Activated CD4-positive, alpha-beta memory T cell treated with anti-CD3 and anti-CD28 coated beads, Interleukin-2, amount 10 ng/mL, durations not matched to agents 7 days and 5 days (primary cell): ENCODE measurements at places on chromosomes 3 and 15. TPM values are rescaled to one million over a fixed set of nuclear protein-coding genes. Genes with fewer than 3 reads are reported as not detected.

- peaks cover 17% of the 10 kb centered on the region for H3K4me1 ChIP-seq
- peak; percentile 30 for DNase-seq
- H3K27me3 ChIP-seq, result peaks cover 16% of the 10 kb centered on the region
These were observed 33.8 kb upstream of the GYG1 start for GRCh38 chr3:148957586-148957985.

DNA sequence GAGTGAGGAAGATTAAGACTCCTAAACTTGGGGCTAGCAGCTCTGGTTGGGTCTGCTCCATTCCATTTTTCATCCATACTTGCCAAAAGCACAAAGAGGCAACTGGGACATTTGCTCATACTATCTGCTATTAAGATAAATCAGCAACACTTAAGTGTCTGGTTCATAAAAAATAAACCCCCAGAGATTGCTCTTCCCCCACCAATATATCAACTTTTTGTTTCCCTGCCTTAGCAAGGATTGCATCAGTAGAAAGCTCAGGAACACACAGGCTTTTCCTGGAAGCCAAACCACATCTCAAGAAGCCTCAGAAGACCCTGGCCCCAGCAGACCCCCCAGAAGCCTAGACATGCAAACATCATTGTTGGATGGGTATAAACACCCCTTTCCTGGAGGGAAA, 232.4 kb upstream of the WNT5A start:
- H3K27ac ChIP-seq, result no peak overlapping the region
- H3K27me3 ChIP-seq, result no peaks in the 10 kb centered on the region
- no peak for DNase-seq
- no peaks in the 10 kb centered on the region for H3K36me3 ChIP-seq
- no peaks in the 10 kb centered on the region for H3K4me1 ChIP-seq

CPNE9 gene
- 0.33 TPM for total RNA-seq

GRCh38 chr3:50502225-50502583, 1.2 kb downstream of the CACNA2D2 start:
- no peaks in the 10 kb centered on the region for H3K36me3 ChIP-seq
- H3K27me3 ChIP-seq, result peaks cover 46% of the 10 kb centered on the region
- H3K4me3 ChIP-seq, result no peak overlapping the region
- DNase-seq, result no peak
- peaks cover 3% of the 10 kb centered on the region for H3K4me1 ChIP-seq
- H3K27ac ChIP-seq, result no peak overlapping the region

CCR8 gene
- 7.9 TPM for total RNA-seq

NME9 gene
- total RNA-seq, result 0.20 TPM

LRRN1 gene
- total RNA-seq, result 0.35 TPM

GRCh38 chr3:30355622-30356021, 250.8 kb upstream of the TGFBR2 start:
- no peak for DNase-seq
- no peak overlapping the region for H3K4me3 ChIP-seq
- H3K27ac ChIP-seq, result no peak overlapping the region
- peaks cover 16% of the 10 kb centered on the region for H3K36me3 ChIP-seq
- H3K4me1 ChIP-seq, result peaks cover 51% of the 10 kb centered on the region

- H3K27ac ChIP-seq, result peak overlapping the region; percentile 8
- H3K4me1 ChIP-seq, result peaks cover 35% of the 10 kb centered on the region
- H3K36me3 ChIP-seq, result peaks cover 46% of the 10 kb centered on the region
- no peak overlapping the region for H3K4me3 ChIP-seq
- no peaks in the 10 kb centered on the region for H3K27me3 ChIP-seq
These were observed 21.4 kb downstream of the CBLB start for GRCh38 chr3:105847452-105847851.

- H3K27ac ChIP-seq, result no peak overlapping the region
- peaks cover 7% of the 10 kb centered on the region for H3K27me3 ChIP-seq
- peaks cover 9% of the 10 kb centered on the region for H3K36me3 ChIP-seq
- no peak for DNase-seq
- H3K4me3 ChIP-seq, result no peak overlapping the region
- peaks cover 4% of the 10 kb centered on the region for H3K4me1 ChIP-seq
These were observed 25.6 kb upstream of the LDHAL6B start for GRCh38 chr15:59180945-59181600.

GRCh38 chr3:99084826-99085225, 183.3 kb upstream of the DCBLD2 start:
- no peaks in the 10 kb centered on the region for H3K36me3 ChIP-seq
- no peaks in the 10 kb centered on the region for H3K4me1 ChIP-seq
- no peak overlapping the region for H3K27ac ChIP-seq
- H3K4me3 ChIP-seq, result no peak overlapping the region

- no peak overlapping the region for H3K27ac ChIP-seq
- no peaks in the 10 kb centered on the region for H3K4me1 ChIP-seq
- no peak overlapping the region for H3K4me3 ChIP-seq
- H3K27me3 ChIP-seq, result peaks cover 19% of the 10 kb centered on the region
- no peak for DNase-seq
These were observed 198.7 kb downstream of the RORA start for GRCh38 chr15:61030451-61030850.

ZNF502 gene
- total RNA-seq, result 0.95 TPM

DNA sequence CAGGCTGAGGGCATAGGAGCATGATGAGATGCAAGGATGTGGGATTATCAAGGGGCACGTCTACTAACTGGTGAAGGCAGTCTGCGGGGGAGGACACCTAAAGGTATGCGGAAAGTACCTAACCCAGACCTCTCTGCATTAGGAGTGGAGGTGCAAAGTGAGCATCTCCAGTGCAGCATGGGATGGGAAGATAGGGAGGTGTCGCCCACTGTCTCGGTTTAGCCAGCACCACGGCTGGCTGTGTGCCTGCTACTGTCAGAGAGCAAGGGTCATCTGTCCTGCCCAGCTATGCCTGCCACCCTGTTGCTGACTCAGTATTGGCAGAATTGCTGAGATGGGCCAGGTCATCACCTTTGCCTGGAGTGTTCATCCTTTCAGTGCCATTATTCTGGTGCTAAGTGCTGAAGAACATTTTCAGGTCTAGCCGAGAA, 40.1 kb downstream of the OXNAD1 start:
- H3K4me3 ChIP-seq, result no peak overlapping the region
- peak overlapping the region; percentile 58 for H3K27ac ChIP-seq

LRRC2 gene
- total RNA-seq, result 0.43 TPM

DNA sequence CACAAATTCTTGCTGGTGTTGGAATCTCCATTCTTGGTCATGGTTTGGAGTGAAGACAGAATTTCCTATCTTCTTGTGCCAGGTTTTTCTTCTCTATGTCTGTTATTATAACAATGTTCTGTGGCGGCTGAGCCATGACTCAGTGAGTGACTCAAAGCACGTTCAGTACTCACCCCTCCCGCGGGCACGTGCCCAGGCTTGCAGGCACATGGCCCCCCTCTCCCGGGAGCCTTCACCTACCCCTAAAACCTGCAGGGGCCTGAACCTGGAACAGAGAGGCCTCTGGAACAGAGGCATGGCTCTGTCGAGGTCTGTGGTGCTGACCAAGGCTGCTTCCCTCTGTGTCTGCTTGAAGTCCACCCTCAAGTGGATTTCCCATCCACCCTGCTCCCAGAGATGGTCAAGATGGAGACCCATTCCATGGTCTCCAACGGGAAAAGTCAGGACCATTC, 27.6 kb downstream of the PLXNB1 start:
- no peak for DNase-seq
- H3K4me3 ChIP-seq, result no peak overlapping the region
- H3K4me1 ChIP-seq, result peaks cover 2% of the 10 kb centered on the region
- no peaks in the 10 kb centered on the region for H3K36me3 ChIP-seq
- H3K27ac ChIP-seq, result no peak overlapping the region

BNC1 gene
- total RNA-seq, result not detected

- no peak for DNase-seq
- H3K4me3 ChIP-seq, result no peak overlapping the region
- peaks cover 22% of the 10 kb centered on the region for H3K27me3 ChIP-seq
- no peaks in the 10 kb centered on the region for H3K36me3 ChIP-seq
- no peak overlapping the region for H3K27ac ChIP-seq
- peaks cover 13% of the 10 kb centered on the region for H3K4me1 ChIP-seq
These were observed 204.8 kb upstream of the ZPLD1 start for GRCh38 chr3:102230057-102230456.

GRCh38 chr15:60744826-60745460, 266.0 kb upstream of the ICE2 start:
- no peak for DNase-seq
- H3K27me3 ChIP-seq, result peaks cover 2% of the 10 kb centered on the region
- H3K4me3 ChIP-seq, result no peak overlapping the region
- H3K36me3 ChIP-seq, result no peaks in the 10 kb centered on the region
- peaks cover 8% of the 10 kb centered on the region for H3K4me1 ChIP-seq
- H3K27ac ChIP-seq, result no peak overlapping the region

RAB6B gene
- total RNA-seq, result 4.5 TPM

GRCh38 chr3:56987238-56987895, 73.1 kb upstream of the SPATA12 start:
- H3K4me1 ChIP-seq, result peaks cover 14% of the 10 kb centered on the region
- H3K4me3 ChIP-seq, result no peak overlapping the region
- H3K27me3 ChIP-seq, result peaks cover 16% of the 10 kb centered on the region
- DNase-seq, result no peak
- H3K36me3 ChIP-seq, result no peaks in the 10 kb centered on the region
- no peak overlapping the region for H3K27ac ChIP-seq

ZNF80 gene
- total RNA-seq, result 0.35 TPM

DNA sequence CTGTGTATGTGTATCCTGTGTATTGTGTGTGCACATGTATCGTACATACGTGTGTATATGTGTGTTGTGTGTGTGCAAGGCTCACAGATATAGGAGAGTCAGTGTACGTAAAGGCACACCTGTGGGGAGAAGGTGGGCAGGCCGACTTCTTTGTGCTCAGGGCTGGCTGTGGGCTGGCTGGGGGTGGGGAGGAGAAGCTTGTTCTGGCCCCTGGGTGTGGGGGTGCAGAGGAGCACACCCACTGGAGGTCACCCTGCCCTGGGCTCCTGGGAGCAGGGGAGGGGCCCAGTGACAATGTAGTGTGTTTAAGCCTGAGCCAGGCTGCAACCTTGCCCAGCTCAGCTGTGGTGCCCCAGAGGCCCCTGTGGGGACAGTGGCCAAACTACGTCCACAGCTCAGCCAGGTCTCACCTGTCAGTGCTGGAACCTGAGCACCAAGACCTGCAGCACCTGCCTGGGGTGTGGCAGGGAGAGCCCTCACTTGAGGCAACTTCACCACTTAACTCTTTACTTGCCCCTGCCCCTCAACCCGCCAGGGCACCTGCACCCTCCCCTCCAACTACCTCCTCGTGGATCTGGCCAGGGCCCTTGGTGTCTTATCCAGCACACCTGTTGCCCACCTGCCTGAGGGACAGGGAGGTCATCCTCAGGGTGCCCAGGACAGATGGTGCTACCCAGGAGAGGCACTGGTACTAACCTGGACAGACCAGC, 2.6 kb upstream of the HHATL start:
- peak; percentile 13 for DNase-seq
- H3K27me3 ChIP-seq, result no peaks in the 10 kb centered on the region
- peaks cover 7% of the 10 kb centered on the region for H3K4me1 ChIP-seq
- H3K27ac ChIP-seq, result no peak overlapping the region
- no peaks in the 10 kb centered on the region for H3K36me3 ChIP-seq

DNA sequence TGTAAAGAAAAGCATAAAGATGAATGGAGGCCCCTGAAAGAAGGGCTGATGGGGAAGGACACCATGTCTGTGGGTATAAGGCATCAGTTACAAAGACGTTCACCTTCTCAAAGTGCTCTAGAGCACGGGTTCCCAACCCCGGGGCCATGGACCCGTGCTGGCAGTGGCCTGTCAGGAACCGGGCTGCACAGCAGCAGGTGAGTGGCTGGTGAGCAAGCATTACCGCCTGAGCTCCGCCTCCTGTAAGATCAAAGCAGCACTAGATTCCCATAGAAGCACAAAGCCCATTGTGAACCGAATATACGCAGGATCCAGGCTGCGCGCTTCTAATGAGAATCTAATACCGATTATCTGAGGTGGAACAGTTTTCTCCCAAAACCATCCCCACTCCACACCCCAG, 25.7 kb downstream of the MYO1E start:
- DNase-seq, result no peak
- H3K27me3 ChIP-seq, result peaks cover 36% of the 10 kb centered on the region
- no peak overlapping the region for H3K4me3 ChIP-seq

NDN gene
- total RNA-seq, result 1.7 TPM

EPHA3 gene
- total RNA-seq, result 0.05 TPM

DNA sequence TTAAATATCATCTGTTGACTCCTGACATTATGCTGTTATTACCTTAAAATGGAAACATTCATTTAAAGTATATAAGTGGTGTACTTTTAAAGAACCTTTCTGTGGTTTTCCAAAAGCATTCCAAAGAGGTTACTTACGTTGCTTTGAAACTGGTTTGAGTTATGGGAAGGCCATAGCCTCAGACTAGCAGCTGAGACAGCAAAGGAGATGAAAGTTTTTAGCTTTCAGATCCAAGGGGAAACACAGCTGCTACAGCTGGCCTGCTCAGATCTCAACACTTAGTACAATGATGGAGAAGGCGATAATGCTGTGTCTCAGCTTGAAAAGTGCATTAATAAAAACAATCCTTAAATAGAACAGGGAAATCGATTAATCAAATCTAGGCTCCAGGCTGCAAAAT, 921.1 kb downstream of the ROBO1 start:
- H3K27me3 ChIP-seq, result no peaks in the 10 kb centered on the region
- no peak overlapping the region for H3K4me3 ChIP-seq
- no peaks in the 10 kb centered on the region for H3K36me3 ChIP-seq
- no peak for DNase-seq
- no peaks in the 10 kb centered on the region for H3K4me1 ChIP-seq

- no peak for DNase-seq
- H3K4me3 ChIP-seq, result no peak within 1 kb of the TSS
- H3K4me1 ChIP-seq, result no peaks in the 10 kb centered on the region
- H3K36me3 ChIP-seq, result no peaks in the 10 kb centered on the region
- no peaks in the 10 kb centered on the region for H3K27me3 ChIP-seq
These were observed at the start of gene SPATA16 for GRCh38 chr3:173140986-173141385. SPATA16 (minus strand) TSS chr3:173141235; CDS start chr3:173117731, 23,504 bp downstream.

DNA sequence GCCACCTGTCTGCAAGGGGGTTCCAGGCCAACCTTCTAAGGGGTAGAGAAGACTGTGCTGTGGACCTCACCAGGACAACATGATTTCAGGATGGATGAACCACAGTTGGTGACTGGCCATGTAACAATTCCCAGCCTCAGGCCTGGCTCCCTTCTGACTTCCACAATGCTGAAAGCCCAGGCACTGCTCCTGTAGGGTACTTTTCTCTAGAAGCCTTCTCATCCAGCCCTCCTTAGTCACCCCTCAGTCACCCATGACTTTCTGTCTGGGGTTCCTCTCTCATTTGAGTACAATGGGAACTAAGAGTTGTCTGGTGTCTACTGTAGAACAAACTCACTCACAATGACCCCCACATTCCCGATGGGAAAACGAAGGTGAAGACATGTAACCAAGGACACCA, 8.6 kb downstream of the ALS2CL start:
- no peak overlapping the region for H3K27ac ChIP-seq
- DNase-seq, result no peak
- H3K36me3 ChIP-seq, result no peaks in the 10 kb centered on the region
- peaks cover 1% of the 10 kb centered on the region for H3K4me1 ChIP-seq
- H3K27me3 ChIP-seq, result no peaks in the 10 kb centered on the region

GRCh38 chr3:65265942-65266590, 578.3 kb upstream of the ADAMTS9 start:
- H3K4me1 ChIP-seq, result no peaks in the 10 kb centered on the region
- H3K27me3 ChIP-seq, result no peaks in the 10 kb centered on the region
- H3K4me3 ChIP-seq, result no peak overlapping the region
- no peak overlapping the region for H3K27ac ChIP-seq
